Left lung (tissue), 14 donors: ENCODE measurements at places on chromosomes 5 and 9.

- DNase-seq, result no peak
Observed at GRCh38 chr9:76581731-76582130, 122.7 kb downstream of the GCNT1 start.

DNA sequence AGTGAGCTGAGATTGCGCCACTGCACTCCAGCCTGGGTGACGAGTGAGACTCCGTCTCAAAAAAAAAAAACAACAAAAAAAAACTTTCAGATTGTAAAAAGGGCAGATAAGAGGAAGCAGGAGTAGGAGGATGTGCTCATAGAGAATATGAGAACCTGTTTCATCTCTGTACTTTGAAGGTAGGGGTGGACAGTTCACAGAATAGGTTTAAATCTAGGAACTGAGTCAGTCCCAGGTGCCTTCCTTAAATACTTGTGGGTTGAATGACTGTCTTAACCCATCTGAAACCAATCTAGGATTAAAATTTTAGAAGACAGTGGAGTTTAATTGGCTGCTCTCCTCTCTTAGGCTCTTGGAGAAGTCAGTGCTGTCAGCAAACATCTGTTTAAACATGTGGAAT, 12.4 kb downstream of the POLK start:
- DNase-seq, result no peak

DNA sequence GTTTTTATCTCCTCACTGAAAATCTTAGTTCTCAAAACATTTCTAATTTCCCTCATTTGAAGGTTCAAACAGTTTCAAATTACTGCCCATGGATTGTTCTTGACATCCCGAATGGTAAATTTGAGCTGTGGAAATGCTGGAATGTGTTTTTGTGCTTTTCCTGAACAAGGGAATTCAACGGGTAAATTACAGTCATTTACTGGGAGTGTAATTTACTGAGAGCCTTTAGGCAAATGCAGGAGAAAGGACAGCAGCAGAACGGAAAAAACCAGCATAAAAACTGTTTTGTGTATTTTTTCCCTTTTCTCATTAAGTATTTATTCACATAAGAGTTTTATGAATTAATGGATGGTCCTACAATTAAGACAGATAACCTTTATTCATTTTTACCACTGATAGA, 139.2 kb downstream of the PBX3 start:
- DNase-seq, result no peak

- no peak for DNase-seq
Observed at GRCh38 chr5:66959653-66960052, 236.9 kb downstream of the CD180 start.

DNA sequence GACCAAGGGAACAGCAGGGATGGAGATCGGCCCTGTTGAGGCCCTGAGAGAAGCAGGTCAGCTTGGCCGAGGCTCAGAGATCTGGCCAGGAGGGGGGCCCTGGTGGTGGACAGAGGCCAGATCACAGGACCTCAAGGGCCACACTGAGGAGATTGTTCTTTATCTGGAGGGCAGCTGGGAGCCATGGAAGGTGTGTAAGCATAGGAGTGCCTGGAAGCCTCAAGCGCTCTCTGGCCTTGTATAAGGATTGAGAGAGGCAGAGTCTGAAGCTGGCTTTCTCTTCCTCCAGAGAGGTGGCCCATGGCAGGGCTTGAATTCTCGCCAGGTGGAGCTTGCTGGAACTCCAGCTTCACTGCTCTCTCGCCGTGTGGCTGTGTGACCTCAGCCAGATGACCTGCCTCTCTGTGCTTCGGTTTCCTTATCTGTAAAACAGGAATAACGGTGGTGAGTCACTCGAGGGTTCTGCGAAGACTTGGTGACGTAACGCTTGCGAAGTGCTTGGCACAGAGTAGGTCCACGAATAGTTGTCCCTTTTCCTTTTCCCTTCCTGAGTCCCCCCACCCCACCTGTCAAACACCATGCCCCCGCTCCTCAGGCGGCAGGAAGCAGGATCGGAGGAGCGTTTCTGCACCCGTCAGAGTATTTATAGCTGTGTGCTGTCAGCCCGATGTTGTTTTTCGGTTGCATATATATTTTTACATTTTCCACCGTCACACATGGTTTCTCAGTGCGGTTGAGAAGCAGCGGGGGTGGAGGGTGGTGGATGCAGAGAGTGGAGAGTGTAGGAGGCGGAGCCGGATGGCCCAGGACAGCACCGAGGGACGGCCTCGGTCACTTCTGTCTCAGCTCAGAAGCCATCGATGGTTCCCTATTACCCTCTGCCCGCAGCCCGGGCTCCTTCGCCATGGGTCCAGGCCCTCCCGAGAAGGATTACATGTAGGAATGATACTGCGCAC, 17.0 kb upstream of the CRB2 start:
- no peak for DNase-seq

DNA sequence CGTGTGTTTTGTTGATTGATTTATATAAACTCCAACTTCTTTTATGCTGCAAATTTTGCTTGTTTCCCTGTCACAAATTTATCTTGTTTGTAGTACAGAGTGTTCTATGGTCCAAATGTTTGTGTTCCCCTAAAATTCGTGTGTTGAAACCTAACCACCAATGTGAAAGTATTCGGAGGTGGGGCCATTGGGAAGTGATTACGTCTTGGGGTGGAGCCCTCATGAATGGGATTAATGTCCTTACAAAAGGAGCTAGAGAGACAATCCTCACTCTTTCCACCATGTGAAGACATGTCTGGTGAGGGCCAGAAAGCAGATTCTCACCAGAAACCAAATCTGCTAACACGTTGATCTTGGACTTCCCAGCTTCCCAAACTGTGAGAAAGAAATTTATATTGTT, 262.0 kb downstream of the MAN2A1 start:
- no peak for DNase-seq

- DNase-seq, result no peak
Observed at GRCh38 chr9:98873951-98874371, 66.5 kb downstream of the GALNT12 start.

- DNase-seq, result no peak
Observed at GRCh38 chr5:81213070-81213469, 20.1 kb upstream of the CKMT2 start.

DNA sequence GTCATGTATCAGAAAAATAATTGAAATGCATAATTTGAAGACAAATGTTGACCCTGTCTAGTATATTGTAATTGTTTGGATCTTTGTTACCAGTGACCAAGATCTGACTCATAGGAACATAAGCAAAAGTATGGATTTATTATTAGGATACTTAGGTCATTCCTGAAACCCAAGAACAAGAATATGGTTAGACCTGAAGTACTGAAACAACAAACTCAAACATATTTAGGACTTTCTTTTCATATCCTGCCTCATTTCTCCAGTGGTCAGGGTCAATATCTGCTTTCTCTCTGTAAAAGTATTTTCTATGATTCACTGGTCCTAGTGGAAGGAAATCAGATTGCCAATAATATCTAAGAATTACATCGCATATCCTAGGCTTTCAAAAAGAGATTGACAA, 1937.1 kb upstream of the WWC1 start:
- DNase-seq, result no peak

DNA sequence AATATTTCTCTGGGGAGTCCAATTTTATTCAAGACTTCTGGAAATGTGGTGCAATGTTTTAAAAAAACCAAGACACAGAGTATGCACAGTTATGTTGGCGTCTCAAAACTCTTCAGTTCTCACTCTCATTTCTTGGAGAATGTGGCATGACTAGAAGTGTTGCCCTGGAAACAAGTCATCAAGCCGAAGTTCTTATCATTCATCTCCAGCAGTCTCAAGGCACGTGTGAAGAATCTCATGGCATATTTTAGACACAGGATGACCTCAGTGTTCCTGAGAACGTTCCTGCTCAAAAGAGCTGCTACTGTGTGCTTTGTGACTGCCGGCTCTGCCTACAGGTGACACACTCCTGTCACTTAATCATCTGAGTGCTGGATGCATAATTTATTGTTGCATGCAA, 147.4 kb upstream of the IRX4 start:
- DNase-seq, result no peak

GRCh38 chr5:179180061-179180610, 120.0 kb downstream of the ZNF354C start:
- no peak for DNase-seq

DNA sequence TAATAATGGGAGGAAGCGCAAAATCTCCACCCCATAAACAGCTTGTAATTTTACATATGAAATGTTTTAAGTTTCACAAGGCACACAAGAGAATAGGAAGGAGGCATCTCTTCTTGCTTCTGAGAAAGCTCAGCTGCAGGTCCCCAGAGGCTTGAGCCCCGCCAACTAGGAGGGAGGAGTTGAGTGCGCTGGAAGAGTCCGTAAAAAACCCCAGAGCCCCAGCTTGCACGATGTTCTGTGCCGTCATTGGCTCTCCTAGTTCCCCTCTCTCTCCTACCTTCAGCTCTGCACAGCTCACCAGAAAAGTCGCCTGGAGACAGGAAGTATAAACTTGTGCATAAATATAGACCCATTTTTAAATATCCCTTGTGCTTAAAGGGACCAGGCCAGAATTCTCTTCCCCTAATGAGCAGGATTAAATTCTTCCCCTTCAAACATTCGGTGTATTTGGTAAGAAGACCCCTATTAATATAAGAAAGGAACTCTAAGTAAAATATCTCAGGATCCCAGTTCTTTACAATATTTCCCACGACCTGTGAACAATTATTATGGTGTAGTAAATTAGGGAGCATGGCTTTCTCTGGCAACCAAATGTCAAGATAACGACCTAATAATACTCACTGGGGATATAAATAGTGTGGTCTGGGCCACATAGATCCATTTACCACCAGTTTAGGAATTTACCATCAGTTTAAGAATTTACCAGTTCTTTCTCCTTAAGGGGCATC, 13.7 kb downstream of the GLRX start:
- no peak for DNase-seq

GRCh38 chr9:120424248-120424647, 155.7 kb downstream of the CDK5RAP2 start:
- DNase-seq, result no peak

- no peak for DNase-seq
Observed at GRCh38 chr9:3977614-3978112, 322.2 kb downstream of the GLIS3 start.

- DNase-seq, result no peak
Observed at GRCh38 chr5:37771203-37771611, 68.6 kb downstream of the GDNF start.
